ENCODE measurements at places on chromosomes 12 and 14. TPM values are rescaled to one million over a fixed set of nuclear protein-coding genes. Genes with fewer than 3 reads are reported as not detected.

TAS2R9 gene
- not detected for total RNA-seq

CABP1 gene
- not detected for total RNA-seq

SIRT4 gene
- 1.4 TPM for total RNA-seq

DNA sequence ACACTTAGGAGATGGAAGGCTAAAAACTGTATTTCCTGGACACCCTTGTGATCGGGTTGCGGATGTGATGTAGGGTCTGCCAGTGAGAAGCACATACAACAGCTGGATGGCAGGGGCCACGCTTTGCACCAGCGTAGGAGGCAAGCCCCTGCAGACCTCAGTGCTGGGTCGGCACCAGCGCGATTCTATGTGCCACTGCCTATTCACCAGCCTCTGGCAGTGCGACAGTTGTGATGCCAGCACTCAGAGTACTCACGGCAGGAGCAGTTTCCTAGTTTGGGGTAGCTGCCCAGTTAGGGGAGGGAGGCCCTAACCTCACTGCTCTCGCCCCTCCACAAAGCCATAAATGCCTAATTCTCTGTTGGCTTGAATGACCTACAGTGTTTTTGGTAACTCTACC lies 31.6 kb downstream of the SPTLC2 start:
- no peaks in the 10 kb centered on the region for H3K27me3 ChIP-seq
- DNase-seq = no peak
- H3K4me1 ChIP-seq = peaks cover 57% of the 10 kb centered on the region
- H3K4me3 ChIP-seq = no peak overlapping the region
- no peak overlapping the region for H3K27ac ChIP-seq

- no peak for DNase-seq
- H3K36me3 ChIP-seq = no peaks in the 10 kb centered on the region
- H3K27ac ChIP-seq = no peak overlapping the region
- peaks cover 6% of the 10 kb centered on the region for H3K4me1 ChIP-seq
Measured at GRCh38 chr12:110853836-110854235, 7.0 kb downstream of the CCDC63 start.

DNA sequence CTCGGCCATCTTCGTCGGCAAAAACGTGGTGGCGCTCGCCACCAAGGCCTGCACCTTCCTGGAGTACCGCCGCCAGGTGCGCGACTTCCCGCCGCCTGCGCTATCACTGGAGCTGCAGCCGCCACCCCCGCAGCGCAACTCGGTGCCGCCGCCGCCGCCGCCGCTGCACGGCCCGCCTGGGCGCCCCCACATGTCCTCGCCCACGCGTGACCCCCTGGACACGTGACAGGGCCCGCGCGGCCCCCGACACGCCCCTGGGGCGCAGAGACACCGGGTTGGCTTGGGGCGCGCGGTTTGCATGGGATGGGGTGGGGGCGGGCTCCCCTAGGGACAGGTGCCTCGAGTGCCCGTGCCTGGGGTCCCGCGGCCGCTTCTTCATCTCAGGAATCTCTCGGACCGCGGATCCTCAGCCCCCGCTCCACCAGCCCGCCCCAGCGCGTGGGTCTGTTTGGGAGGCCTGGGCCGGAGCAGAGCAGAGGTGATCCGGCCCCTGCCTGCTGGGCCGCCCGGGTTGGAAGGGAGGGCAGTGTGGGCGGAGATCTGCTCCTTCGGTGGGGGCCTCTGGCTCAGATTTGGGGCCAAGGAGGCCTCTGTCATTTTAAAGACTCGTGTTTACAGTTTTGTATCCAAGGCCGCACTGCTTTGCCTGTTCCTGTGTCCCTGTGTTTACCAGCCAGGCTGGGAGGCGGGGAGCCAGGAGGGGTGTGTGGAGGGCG lies 3.3 kb downstream of the TMEM121 start:
- peak overlapping the region; percentile 80 for H3K4me3 ChIP-seq
- no peaks in the 10 kb centered on the region for H3K36me3 ChIP-seq
- peak overlapping the region; percentile 89 for H3K27ac ChIP-seq
- H3K4me1 ChIP-seq = peaks cover 37% of the 10 kb centered on the region
- DNase-seq = peak; percentile 68
- H3K27me3 ChIP-seq = peaks cover 13% of the 10 kb centered on the region
